ENCODE measurements at places on chromosomes 2 and 18.

DNA sequence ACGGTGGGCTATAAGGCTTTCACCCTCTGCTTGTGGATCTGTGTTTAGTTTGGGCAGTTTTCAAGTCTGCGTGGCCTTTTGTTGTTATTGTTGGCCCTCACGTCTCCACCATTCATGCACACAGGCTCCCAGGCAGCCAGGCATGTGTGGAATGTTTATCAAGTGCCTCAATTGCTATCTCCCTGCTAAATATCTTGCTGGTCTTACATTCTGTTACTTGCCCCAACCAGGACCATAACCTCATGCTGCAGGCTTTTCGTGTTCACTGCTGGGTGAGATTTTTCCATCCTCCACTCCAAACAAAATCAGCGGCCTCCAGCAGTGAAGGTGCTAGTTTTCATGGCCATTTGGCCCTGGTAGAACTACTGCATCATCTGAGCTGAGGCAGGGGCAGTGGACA lies 63.0 kb upstream of the DSC1 start:
- DNase-seq, result no peak

- no peak for DNase-seq
These were observed 23.4 kb downstream of the MROH2A start for GRCh38 chr2:233801357-233802131.

GRCh38 chr2:88575051-88575450 lies 52.2 kb downstream of the EIF2AK3 start:
- DNase-seq, result no peak

DNA sequence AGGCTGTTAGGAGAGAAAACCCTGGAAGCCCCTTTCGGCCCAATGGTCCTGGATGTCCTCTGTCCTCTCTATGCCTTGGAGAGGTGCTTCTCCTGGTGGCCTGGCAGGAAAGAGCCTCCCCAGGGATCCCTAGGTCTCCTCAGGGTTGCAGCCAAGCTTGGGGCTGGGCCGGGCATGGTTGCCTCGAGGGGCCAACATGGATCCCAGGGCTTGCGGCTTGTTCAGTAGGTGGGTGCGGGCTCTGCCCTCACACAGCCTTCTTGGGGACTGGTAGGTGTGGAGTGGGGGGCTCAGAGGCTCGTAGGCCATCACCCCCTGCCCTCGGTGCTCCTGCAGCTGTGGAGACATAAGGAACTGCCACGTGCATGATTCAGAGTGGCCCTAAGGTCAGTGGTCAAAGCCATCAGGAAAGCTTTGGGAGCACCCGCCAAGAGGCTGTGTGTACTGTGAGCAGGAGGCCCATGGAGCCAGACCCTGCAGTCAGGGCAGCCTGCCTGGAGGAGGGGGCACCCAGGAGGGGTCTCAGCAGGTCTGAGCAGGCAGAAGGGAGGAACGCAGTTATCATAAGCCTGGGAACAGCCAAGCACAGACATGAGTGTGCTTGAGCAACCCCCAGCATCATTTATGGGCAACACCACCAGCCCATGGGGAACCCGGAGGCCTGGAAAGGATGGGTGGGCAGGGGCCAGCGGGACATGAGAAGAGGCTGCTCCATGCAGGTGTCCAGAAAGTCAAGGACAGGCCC lies 231.0 kb downstream of the GLI2 start:
- DNase-seq, result no peak

DNA sequence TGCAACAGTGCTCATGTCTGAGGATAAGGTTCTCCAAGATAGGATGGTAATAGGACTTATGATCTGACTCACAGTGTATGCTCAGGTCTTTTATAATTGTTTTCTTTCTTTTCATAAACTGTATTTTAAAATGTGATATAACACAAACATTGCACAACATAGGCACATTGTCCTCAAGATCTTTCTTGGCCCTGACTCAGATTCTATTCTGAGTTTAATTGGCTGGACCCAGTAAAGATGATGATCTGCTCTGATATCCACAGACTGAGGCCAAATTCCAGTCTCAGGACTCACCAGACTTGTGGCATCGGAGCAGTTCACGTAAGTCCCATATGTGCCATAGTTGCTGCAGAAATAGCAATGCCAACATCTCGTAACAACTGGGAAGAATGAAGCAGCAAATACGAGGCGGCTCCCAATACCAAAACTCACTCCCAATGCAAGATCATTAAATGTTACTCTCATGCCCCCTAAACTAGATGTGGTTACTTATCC lies 448.9 kb upstream of the SLC14A2 start:
- DNase-seq, result no peak
